Glutamatergic neuron (in vitro differentiated cells): ENCODE measurements at places on chromosomes 12 and 14. TPM values are rescaled to one million over a fixed set of nuclear protein-coding genes. Genes with fewer than 3 reads are reported as not detected.
A peak's percentile ranks its signal among the peaks of the same experiment; 100 is the strongest.

GRCh38 chr12:63867053-63867452 is 22.6 kb downstream of the SRGAP1 start:
- DNase-seq, result no peak

DNA sequence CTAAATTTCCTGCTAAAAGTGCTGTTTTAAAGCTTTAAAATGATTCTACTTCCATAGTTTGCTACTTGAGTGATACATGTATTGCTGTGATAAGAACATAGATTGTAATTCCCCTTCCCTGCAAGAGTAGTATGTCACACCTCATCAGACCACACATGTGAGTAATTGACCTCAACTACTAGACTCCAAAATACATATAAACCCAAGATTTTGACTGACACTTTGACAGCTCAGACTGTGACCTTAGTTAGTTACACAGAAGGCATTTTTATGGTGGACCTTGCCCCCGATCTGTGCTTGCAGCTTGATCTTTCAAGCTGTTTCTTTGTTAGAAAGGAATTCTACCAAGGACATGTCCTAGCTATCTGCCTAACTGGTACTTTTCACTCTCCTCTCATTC is 18.6 kb downstream of the APOBEC1 start:
- no peak for DNase-seq

DNA sequence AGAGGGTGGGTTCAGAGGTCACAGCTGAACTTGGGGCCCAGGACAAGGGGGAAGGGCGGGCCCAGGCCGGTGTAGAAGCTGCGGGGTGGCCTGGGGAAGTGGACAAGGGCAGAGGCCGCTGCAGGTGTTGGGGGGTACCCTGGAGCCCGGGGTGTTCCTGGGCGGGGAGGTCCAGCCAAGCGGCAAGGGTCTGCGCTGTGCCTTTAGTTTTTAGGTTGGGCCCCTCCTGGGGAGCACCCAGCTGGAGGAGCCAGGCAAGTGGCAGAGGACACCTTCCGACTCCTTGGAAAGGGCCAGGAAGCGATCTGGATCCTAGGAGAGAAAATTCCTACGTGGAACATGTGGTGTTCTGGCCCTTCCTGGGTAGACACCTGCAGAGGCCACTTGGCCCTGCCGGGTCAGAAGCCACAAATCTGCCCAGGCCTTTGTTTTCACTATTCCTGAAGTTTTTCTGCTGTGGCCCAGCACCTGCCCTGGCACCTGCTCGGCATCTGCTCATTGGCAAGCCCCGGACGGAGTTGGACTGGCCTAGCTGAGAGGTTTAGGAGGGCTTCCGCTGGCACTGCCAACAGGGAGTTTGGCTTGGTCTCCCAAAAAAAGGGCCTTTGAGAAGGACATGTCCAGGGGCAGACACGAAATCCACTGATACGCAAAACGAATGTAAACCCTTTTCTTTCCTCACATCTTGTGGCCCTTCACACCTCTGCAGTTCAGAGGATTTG is 61.1 kb downstream of the SMUG1 start:
- DNase-seq, result no peak

DNA sequence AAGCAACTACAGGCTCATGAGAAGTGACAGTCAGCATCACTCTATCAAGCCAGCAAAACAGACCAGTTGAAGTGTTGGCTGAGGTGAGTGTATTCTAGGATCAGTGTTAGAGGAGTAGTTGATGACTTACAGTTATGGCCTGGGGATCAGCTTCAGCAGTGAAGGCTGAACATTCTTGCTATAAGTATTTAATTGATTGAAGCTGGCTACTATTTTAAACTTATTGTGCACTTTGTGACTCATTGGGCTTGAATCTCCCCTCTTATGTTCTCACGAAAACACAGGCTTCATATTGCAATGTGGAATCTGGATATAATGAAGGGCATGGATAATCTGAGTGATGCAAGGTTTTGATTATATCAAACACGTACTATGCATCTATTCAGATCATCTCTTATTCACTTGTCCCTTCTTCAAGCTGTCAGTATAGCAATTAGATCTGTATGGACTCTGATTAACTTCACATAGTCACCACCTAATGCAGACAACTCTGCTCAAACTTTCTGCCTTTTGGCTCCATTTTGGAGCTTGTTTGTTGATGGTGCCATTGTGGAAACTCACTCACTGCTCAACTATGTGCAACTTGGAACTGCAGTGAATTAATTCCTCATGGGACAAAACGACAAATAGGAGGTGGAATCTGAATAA is 309.2 kb downstream of the SLC16A7 start:
- DNase-seq, result no peak

- DNase-seq, result no peak
These were observed 4.3 kb downstream of the STYK1 start for GRCh38 chr12:10669533-10669932.

GRCh38 chr12:6944381-6945186 is 762 bp downstream of the C12orf57 start:
- DNase-seq, result peak; percentile 93

GRCh38 chr12:14273913-14274311 is 91.6 kb upstream of the ATF7IP start:
- no peak for DNase-seq

DNA sequence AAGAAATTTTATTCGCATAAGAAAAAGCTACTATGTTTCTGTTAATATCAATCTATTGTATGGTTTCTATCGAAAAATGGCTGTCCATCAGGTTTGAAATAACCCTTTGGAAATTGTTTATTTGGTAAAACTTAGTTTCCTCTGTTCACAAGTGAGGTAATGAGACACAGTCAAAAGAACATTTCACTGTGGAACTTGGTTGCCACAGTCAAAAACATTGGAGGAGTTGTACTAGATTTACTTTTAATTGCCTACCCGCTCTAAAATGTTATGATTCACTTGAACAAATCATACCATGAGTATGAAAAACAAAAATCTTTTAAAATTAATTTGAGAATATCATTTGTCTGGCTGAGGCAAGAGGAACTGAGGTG is 46.5 kb downstream of the ITPR2 start:
- DNase-seq, result no peak

MDP1 gene
- 25.5 TPM for total RNA-seq

DNA sequence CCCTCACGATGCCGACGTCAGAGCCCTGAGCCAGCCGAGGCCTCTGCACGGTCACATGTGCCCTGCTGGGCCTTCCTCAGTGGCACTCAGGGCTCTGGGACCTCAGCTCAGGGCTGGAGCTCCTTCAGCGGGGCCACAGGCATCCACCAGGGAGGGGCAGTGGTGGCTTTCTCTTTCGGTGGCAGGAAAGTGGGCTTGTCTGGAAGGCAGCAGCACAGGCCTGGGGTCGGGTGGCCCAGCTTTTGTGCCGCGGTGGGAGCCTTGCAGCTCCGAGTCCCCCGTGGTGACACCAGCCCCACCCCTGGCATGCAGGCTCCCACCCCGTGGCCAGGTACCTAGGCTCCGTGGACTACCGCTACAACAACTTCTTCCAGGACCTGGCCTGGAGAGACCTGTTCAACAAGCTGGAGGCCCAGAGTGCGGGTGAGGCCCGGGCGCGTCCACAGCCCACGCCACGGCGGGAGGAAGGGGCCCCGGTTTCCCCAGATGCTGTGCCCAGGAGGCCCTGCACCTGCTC is 14.2 kb upstream of the TEX22 start:
- no peak for DNase-seq

POTEM gene
- total RNA-seq, result not detected

- DNase-seq, result no peak
These were observed 166.7 kb downstream of the TMEM117 start for GRCh38 chr12:44002607-44003006.

DNA sequence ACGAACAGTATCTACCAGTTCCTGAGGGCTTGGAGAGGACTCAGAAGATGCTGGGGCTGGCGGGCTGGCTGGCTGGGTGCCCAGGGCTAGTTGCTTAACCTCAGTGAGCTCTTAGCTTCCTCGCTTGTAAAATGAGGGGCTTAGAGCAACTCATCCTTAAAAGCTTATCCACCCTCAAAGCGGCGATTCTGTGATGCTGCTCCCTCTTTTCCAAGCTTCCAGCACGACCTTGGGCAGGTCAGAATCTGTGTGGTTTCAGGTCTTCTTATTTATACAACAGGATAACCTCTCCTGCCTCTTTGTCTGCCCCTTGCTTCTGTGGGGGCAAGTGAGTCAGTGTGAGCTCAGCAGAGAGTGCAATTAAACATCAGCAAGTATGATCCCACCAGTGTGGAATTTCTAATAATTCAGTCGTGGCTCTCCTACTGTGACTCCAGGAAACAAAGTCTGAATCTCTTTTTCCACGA is 281.8 kb downstream of the KSR2 start:
- DNase-seq, result no peak

DNA sequence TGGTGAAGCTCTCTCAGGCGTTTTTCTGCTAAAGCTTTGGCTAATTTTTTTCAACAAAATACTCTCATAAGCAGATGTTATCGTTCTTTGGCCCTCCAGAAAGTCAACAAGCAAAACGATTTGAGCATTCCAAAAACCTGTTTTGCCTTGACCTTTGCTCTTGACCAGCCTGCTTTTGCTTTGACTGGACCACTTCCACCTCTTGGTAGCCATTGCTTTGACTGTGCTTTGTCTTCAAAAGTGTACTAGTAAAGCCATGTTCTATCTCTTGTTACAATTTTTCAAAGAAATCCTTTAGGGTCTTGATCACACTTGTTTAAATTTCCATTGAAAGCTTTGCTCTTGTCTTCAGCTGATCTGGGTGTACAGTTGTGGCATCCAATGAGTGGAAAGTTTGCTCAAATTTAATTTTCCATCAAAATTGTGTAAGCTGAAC is 10.7 kb upstream of the ARID4A start:
- no peak for DNase-seq

FOXM1 gene
- 12.7 TPM for total RNA-seq

PLEKHG7 gene
- not detected for total RNA-seq

- peak; percentile 29 for DNase-seq
These were observed 923 bp upstream of the MLF2 start for GRCh38 chr12:6753772-6754356.

DNA sequence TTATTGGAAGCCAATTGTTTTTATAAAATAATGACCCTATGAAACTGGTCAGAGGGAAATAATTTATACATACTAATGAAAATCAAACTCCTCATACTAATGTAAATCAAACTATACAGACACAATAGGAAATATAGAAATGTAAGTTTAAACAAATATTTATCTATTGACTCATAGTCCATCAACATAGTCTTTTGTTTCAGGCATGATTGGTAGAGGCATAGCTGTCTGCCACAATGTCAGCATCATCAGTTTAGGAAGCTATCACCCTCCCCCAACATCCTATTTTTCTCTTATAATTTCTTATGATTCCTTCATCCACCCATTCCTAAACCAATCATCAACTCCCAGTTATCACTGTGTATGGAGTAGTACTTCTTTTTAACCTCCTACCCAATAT is 117.7 kb downstream of the SLC38A6 start:
- no peak for DNase-seq

DNA sequence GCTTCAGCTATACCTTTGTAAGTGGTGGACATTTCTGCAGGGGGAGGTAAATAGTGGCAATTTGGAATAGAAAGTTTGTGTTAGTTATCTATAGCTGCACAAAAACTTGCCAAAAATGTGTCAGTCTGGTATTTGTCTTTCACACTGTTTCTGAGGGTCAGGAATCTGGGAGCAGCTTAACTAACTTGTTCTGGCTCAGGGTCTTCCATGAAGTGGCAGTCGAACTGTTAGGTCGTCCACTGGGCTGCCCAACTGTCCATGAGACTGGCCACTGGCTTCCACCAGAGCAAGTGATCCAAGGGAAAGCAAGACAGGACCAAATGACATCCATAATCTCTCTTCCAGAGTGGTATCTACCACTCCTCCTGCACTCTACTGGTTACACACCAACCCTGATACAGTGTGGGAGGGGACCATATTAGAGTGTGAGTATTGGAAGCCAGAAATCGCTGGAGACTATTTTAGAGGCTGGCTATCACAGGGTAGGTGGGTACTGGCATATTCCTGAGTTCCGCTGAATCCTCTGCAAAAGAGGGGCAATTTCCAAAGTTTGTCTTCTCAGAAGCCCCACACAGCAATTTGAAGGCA is 60.9 kb downstream of the DYRK2 start:
- no peak for DNase-seq

GRCh38 chr14:102777711-102778337 is 575 bp downstream of the TRAF3 start:
- no peak for DNase-seq

GLI1 gene
- total RNA-seq, result 2.3 TPM

LHX5 gene
- 3.1 TPM for total RNA-seq

P3H3 gene
- 58.4 TPM for total RNA-seq

- no peak for DNase-seq
These were observed 164.4 kb downstream of the KICS2 start for GRCh38 chr12:64057706-64058105.

DNA sequence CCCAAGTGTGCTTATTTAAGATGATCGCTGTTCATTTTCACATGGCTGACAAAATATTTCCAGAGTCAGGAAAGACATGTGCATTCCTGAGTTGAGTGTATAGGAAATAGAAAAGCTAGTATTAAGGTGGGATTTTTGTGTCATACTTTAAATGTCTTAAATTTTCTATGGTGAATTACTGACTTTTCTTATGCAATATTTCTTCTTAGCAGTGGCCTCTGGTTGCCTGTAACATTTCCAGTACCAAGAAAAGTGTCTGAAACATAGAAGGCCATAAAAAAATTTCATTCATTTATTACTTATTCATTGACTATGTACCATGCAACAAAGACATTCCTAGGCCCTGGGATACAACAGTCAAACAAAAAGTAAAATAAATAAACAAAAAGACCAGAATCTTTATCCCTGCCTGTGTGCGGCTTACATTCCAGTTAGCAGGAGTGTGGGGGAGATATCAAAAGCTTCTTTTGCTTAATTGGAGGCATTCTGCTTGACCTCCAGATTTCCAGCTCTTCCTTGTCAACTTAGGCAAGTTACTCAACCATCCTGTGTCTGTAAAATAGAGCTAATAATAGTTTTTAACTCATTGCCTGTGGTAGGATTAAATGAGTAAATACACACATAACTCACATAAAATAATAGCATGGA is 216.3 kb upstream of the FLRT2 start:
- no peak for DNase-seq

DNA sequence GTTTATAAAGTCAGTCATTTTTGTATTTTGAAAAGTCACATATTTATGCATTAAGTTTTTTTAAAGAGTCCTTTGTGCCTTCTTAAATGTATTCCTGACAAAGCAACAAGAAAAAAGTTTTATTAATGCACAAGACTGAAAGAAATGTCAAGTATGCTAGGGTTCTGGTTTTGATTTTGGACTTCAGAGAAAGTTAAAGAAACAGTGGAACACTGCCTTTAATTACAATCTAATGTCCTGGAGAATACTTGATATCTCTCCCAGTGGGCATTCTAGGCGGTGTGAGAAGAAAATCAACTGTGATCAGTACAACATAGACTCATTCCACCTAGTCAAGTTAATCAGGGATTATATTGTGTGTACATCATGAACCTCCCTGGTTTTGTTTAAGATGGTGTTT is 49.9 kb downstream of the PRICKLE1 start:
- DNase-seq, result no peak

GRCh38 chr12:7404275-7404674 is 39.7 kb downstream of the CD163L1 start:
- DNase-seq, result no peak

TMEM63C gene
- 39.9 TPM for total RNA-seq

GRCh38 chr12:119399301-119399700 is 64.8 kb downstream of the CCDC60 start:
- no peak for DNase-seq
